ENCODE measurements at places on chromosomes 5 and 9.

GRCh38 chr5:141543053-141543452 is 54.2 kb downstream of the PCDHGC5 start:
- no peak for DNase-seq

- no peak for DNase-seq
These were observed 29.8 kb downstream of the AHRR start for GRCh38 chr5:351084-351920.

- no peak for DNase-seq
These were observed 27.5 kb upstream of the IRX4 start for GRCh38 chr5:1910081-1910760.

DNA sequence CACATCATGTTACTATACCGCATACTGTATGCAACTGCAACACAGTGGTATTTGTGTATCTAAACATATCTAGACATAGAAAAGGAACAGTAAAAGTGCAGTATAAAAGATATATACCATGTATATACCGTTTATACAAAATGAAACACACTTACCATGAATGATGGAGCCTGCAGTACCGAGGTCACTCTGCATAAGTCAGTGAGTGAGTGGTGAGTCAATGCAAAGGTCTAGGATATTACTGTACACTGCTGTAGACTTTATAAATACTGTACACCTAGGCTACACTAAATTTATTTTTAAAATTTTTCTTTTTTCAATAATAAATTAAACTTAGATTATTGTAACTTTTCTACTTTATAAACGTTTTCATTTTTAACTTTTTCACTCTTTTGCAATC is 29.3 kb downstream of the PRELID2 start:
- DNase-seq: no peak

DNA sequence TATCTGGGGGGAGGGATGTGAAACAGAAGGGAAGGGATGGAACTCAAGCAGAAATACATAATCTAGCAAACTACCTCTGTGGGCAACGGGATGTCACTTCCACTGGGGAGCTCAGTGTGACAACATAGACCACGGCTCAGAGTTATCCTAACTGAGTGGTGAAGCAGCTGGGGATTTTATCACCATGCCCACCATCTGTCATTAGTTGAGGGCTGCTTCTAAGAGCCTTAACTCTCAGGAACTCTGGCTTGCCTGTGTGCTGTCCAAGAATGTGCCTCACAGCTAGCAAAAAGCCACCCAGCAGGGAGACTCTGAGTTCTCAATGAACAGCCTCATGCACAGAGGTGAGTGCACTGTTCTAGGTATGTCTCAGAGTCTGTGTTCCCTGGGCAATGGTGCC is 90.6 kb upstream of the CXCL14 start:
- DNase-seq: no peak

DNA sequence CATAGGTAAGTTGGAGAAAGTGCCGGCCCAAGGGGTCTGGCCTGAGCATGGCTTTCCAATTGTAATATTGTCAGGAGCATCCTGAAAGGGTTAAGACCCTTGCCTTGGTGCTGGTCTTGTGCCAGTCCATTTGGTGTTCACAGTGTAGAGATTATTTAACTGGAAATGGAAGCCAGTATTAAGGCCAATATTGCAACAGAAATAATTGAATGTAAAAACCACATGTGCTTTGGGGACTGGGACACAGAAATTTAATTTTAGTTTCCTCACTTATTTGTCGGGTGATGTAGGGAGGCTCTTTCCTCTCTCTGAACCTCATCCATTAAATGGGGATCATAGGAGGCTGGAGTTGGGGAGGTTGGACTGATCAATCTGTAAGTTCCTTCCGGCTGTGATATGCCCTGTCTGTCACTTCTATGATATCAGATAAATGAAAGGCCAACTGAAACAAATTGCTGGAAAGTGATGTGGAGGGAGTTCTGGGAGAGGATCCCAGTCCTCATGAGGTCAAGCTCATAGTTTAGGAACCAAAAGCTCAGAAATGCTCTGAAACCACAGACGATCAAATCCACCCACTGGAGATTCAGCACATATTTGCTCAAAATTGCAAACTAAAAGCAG is 54.8 kb upstream of the COL15A1 start:
- no peak for DNase-seq

- DNase-seq: no peak
These were observed 28.7 kb downstream of the CAST start for GRCh38 chr5:96690861-96691260.

GRCh38 chr9:19992556-19992955 is 203.7 kb upstream of the SLC24A2 start:
- DNase-seq: no peak

GRCh38 chr5:69084903-69085302 is 8.9 kb upstream of the SLC30A5 start:
- no peak for DNase-seq

DNA sequence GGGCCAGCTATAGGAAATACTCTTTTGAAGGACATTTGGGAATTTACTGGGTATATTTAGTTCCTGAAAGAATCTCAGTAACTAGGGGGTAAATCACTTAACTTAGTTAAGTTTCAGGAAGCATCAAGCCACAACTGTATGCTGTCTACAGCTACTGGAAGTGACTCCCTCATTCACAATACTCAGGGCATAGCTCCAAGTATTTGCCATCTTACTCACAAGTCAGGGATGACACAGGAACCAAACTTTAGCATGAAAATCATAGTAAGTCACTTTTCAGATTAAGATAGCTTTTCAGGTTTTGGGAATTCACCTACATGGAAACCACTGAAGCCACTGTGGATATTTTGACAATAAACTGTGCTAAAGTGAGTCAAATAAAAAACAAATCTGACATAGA is 242.4 kb upstream of the ATP10B start:
- DNase-seq: no peak
